ENCODE measurements at places on chromosomes 1 and 21. TPM values are rescaled to one million over a fixed set of nuclear protein-coding genes. Genes with fewer than 3 reads are reported as not detected.

Gene IL23R
- total RNA-seq, result not detected

Gene TNFRSF4
- total RNA-seq, result not detected

Gene ZNF695
- total RNA-seq, result 2.9 TPM

Gene IVL
- 0.06 TPM for total RNA-seq
